T-helper 2 cell (primary cell): ENCODE measurements at places on chromosomes 7 and 10.

GRCh38 chr7:81008901-81009300, 90.0 kb upstream of the SEMA3C start:
- no peak for DNase-seq

DNA sequence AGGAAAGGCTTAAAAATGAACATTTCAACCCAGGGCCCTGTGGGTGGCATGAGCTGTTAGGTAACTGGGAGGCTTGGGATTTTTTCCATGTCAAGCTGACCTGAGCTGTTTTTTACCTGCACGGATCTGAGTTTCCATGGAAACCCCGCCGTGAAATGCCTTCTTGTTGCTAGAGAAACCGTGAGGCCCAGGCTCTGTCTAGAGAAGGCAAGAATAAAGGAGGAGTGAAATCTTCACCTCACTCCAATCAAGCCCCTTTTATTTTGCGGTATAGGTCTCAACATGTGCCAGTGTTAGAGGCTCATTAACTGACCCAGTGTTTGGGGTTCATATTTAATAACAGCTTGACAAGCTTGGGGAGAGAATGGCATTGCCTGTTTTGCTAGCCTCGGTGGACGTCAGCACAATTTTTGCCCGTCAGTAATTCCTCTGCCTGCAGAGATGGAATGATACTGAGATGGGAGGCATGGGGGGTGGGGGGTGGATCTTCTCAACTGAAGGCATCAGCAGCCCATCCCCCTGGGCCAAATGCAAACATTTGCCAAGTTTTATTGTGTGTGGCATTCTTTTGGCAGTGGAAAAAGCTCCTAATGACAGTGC, 48.9 kb upstream of the PDCD4 start:
- DNase-seq, result no peak

- no peak for DNase-seq
These were observed 37.4 kb downstream of the SEMA3A start for GRCh38 chr7:84157171-84157570.

DNA sequence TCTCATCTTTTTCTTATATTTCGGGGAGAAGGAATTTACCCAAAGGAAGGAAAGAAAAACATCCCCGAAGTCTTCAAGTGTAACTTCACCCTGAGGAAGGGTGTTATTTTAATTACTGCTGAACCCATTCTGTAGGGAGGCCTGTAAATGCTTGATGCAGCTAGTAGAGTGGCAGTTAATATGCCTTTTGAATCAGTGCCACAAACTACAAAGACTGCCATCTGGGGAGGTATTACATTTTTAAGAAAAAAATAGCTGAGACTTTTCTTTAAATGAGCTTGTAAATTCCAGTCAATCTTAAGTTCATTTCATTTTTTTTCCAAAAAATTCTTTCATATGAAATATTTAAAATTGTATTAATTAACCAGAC, 233.1 kb upstream of the FERD3L start:
- DNase-seq, result no peak

DNA sequence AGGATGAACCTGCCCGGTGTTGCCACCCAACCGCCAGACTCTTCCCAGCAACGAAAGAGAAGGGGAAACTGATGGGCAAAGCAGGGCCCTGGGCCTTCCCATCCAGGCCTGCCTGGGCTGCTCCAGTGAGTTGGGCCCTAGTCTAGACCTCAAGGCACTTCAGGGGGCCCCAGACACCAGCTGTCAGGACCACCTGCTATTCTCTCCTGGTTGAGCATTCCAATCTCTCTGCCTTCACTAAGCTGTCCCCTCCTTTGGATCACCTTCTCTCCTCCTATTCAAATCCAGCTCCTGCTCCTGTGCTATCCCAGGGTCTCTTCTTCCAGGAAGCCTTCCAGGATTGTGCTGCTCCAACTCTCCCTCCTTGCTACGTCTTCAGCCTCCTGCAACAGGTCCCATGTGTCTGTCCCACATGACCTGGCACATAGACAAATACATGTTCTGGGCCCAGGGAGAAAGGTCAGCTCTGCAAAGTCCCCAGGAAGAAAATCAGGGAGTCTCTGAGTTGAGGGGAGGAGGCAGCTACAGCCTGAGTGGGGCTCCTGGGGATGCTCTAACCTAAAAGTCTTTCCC, 3.1 kb downstream of the STX1A start:
- no peak for DNase-seq

GRCh38 chr7:3655635-3656034, 354.6 kb downstream of the SDK1 start:
- DNase-seq, result no peak
